HS-5 (cell line): ENCODE measurements at places on chromosomes 1 and 21.

GRCh38 chr1:7590426-7590790 is 180.7 kb upstream of the VAMP3 start:
- no peak for DNase-seq

GRCh38 chr1:14682941-14683621 is 84.6 kb downstream of the KAZN start:
- DNase-seq, result no peak

GRCh38 chr1:224722838-224723237 is 106.7 kb downstream of the CNIH3 start:
- DNase-seq, result no peak

DNA sequence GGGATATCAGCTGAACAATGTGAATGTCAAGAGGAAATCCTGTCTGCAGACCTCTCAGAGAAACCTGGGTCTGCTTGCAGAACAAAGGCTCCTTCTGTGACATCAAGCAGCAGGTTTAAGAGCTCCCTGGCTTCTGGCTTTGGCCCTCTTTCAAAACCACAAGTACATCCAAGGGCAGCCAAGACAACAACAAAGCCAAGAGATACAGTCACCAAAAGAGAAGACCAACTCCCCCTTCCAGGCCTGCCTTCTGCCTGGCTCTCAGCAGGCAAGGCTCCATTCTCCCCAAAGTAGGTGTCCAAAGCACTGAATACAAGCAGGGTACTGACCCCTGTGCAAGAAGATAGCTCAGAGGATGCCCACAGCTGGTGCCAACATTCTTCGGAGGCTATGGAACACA is 11.5 kb downstream of the BCAR3 start:
- peak; percentile 30 for DNase-seq

DNA sequence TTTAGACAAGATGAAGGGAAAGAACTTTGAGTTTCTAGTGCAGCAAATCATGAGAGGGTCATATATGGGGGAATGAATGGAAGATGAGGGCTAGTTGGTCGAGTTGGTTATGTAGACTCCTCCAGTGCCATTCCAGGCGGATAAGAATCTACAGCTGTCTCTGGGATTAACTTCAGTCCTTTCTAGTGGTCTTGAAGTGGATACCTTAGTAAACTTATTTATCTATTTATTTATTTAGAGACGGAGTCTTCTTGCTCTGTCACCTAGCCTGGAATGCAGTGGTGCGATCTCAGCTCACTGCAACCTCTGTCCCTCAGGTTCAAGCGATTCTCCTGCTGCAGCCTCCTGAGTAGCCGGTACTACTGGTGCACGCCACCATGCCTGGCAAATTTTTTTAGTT is 41.4 kb upstream of the RCC2 start:
- no peak for DNase-seq

DNA sequence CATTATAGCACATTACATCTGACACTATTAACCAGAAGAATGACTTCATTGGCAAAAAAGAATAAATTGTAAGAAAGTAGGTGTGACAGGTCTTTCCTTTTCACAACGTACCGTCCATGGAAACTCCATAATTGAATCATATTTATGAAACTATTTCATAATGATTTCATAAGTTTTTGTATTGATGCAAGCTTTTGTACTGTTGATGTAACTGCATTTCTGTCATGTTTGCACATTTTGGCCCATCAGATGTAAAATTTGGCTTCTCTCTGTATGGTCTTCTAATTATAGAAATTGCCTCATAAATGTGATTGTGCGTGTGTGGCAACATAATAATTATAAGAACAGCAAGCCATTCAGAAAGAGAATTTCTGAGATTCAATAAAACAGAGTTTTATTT is 180.7 kb upstream of the ZNHIT6 start:
- no peak for DNase-seq

DNA sequence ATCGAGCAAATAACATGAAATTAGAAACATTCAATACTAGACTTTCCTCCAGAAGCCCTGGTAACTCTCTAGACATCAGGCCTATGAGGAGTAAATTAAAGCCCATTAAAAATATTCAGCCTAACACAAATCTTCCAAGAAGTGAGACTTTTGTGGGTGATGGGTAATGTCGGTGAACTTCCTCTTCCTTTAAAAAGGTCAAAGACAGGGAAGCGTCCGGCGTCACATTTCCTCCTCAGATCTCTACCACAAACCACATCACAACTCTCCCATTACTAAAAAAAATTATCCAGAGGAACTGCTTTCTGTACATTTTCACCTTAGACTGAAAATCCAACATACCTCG is 1.4 kb downstream of the EIF4G3 start:
- no peak for DNase-seq

DNA sequence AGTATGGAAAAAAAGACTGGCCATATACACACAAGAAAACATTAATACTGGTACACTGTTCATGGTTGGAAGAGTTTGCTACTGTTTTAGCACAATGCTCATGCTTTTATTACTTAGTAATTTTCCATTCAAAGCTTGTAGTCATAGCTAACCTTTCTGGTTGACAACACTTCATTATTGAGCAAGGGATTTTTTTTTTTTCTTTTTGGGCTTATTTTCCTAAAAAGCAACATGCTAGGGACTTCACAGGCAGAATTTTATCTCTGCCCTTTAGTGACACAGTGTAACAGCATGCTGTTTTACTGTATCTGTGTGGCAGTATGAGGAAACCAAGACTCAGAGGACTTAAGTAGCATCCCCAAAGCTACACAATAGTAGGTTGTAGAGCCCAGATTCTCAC is 58.5 kb downstream of the FGGY start:
- no peak for DNase-seq

GRCh38 chr21:42146273-42146805 is 72.6 kb upstream of the ABCG1 start:
- no peak for DNase-seq

DNA sequence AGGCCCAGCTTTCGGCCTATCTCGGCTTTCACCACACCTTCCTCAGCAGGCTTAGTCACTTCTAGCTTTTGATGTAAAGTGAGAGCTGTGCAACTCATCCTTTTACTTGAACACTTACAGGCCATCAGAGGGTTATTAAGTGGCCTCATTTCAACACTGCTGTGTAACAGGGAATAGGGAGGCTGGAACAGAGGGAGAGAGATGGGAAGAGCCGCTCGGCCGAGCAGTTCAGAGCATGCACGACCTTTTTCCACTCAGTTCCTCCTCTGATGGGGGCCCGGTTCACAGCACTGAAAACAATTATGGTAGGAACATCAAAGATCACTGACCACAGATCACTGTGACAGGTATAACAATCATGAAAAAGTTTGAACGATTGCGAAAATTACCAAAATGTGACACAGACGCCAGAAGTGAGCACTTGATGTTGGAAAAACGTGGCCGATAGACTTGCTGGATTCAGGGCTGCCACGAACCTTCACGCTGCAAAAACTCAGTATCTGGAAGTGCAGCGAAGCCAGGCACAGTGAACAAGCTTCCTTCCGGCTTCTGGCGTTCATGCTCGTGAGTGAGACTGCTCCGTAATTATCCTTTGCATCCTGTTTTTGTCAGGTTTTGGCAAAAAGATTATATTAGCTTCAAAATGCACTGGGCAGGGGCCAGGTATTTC is 28.6 kb downstream of the AGPAT3 start:
- no peak for DNase-seq

GRCh38 chr1:171140956-171141687 is 44.0 kb upstream of the FMO2 start:
- no peak for DNase-seq

GRCh38 chr1:64588876-64589275 is 118.9 kb downstream of the CACHD1 start:
- no peak for DNase-seq

DNA sequence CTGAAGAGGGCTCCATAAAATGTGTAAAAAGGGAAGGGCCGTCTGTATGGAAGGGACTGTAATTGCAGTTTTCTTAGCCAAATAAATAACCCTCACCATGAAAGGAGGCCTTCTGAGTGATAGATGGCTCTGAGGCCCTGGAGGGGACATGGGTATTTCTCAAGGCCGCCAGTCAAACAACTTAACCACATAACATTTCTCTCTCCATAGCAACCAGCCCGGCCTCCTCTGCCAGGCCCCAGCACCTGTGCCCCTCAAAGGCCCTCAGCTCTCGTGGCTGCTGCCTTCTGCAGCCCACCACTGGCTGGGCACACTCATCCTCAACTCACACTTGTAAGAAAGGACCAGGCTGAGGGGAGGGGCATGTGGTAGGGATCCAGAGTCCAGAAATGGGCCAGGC is 57.0 kb upstream of the GJB5 start:
- no peak for DNase-seq

GRCh38 chr1:244760471-244760870 is 75.0 kb upstream of the COX20 start:
- no peak for DNase-seq

DNA sequence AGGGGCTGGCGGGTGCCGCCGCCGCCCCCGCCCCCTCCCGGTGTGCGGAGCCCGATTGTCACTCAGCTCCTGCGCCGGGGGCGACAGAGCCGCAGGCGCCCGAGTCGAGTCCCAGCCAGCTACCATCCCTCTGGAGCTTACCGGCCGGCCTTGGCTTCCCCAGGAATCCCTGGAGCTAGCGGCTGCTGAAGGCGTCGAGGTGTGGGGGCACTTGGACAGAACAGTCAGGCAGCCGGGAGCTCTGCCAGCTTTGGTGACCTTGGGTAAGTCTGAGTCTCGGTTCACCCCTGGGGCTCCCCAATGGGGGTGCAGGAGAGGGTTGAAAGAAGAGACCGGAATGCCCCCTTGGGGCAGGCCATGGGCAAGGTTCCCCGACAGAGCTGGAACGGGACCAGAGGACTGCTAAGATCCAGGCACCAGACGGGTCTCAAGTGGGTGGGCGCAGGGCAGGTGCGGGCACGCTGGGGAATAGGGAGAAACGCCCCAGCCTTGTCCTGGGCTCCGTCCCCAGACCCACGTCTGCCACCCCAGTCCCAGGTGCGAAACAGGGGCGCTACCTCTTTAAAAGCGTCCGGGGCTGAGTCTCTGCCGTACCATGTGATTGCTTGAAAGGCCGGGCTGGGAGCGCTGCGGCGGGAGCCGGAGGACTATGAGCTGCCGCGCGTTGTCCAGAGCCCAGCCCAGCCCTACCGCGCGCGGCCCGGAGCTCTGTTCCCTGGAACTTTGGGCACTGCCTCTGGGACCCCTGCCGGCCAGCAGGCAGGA is at the start of gene ADORA1:
Gene ADORA1 (plus strand): TSS at position 61 of the 765 bp plus-strand sequence. CDS start 1,116 bp downstream, outside the sequence.
- DNase-seq, result no peak

DNA sequence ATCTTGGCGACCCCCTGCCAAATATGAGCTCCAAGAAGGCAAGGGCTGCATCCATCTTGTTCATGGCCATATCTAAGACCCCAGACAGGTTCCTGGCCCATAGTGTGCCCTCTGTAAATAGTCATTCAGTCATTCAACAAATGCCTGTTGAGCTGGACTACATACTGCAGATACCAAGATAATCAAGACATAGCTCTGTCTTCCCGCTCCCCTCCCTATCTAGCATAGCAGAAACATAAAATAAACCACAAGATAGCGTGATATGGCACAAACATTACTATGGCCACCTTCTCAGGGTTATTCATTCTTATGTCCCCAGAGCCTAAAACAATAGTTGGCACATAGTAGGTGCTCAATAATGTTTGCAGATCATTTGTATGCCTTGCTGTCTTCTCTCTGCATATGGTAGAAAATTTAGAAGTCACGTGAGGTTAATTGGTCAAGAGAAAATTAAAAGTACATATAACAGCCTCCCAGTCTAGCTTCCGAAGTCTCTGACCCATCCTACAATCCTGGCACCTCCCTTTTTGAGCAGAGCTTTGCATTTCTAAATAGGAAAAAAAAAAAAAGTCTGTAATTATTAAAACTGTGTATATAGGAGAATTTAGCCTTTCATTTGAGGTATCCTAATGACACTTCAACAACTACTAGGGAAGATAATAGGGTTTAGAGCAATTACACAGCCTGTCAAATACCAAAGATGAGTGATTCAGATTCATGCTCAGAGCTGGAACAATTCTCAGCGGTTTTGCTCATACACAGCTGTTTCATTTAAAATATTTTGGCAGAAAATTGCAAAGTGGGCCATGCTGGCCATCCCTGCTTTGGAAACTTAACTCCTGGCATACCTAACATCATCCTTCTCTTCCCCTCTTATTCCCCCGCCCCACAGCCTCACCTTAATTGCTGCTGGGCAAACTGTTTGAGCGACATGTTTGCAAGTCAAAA is 219.0 kb downstream of the KAZN start:
- no peak for DNase-seq

- peak; percentile 53 for DNase-seq
Observed at GRCh38 chr21:37503848-37504467, 137.4 kb downstream of the DYRK1A start.

- DNase-seq, result no peak
Observed at GRCh38 chr1:76053021-76053420, 21.5 kb upstream of the ST6GALNAC3 start.

DNA sequence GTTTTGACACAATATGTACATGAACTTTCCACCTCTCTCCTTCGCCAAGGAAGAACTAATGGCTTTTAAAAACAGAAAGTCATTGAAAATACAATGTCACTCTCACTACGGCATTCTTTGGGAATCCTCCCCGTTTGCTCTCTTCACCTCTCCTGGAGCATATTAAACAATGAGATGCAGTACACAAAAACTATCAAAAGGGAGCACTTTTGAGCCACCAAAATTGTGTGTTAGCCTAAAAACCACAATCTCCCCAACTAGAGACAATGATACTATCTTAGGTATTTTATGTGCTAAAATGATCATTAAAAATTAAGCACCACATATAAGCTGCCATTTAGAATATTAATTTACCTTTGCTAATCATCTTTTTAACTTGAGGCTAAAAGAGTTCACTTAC is 425.5 kb downstream of the KCTD3 start:
- no peak for DNase-seq

DNA sequence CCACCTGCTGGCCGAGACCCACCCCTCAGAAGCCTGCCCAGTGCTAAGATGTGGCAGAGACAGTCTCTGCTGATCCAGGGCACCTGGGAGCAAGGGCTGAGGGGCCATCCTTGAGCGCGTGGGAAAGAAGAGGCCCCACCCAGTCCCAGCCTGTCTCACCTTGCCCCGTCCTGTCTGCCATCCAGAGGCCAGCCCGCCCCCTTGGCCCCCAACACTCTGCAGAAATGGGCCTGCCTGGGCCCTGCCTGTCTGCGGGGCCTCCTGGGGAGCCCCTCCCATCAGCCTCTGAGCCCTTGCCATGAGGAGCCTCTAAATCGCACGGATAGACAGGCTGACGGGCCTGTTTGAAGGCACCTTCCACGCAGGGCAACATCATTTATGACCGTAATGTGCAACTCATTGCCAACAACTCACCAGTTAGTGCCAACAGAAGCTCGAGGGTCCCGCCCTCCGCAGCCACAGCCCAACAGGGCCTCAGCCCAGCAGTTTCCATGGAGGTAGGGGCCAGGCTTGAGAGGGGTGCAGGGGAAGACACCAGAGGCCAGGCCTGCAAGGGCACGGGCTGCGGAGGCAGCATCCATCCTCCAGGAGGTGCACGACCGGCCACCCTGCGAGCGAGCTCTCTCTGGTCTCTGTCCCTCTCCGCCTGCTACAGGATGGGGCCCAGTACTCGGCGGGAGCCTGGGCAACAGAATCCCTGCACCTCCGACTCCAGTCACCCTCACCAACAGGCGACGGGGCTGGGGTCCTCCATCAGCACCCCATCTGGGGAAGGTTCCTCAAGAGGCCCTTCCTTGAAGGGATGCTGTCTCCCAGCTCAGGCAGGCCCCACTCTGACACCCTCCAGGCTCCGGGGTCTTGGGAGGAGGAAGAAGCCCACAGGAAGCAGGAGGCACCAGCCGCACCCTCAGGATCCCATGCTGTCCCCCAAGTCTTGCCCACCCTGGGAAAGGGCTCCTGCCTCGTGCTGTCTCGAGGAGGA is 78.0 kb downstream of the MEGF6 start:
- no peak for DNase-seq
